ENCODE measurements at places on chromosomes 2 and 18.

DNA sequence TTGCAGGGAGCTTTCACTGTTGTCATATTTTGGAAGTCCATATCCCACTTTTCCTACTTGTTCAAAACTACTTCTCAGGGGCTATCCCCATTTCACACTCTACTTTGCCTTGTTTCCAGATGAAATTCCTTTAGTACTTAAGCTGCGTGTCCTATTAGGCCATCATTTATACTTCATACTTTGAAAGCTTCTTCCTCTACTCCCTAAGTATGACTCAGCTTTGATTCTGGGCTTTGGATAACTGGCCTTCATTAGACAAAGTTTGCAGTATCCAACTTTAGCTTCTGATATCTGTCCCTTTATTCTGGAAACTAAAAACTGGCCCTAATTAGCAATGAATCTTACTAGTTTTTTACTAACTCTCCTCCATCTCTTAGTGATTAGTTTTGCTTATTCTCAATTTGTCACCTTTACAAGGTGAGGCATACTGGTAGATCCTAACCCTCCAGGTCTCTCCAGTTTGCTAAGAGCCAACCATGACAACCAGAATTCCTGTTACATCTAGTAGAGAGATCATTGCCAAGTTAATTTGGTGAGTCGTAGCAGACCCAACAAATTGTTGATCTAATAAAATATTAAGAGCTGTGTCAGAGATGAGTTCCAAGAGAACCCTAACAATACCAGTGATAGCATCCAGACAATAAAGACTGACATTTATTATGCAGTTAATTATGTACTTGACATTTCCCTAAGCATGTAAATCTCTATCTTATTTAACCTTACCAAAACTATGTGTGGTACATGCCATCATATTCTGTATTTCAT is 31.2 kb upstream of the ITGAV start:
- no peak for DNase-seq

GRCh38 chr2:216606551-216607276 is 26.5 kb upstream of the IGFBP2 start:
- peak; percentile 83 for DNase-seq

GRCh38 chr2:183543731-183544130 is 419.5 kb downstream of the NUP35 start:
- no peak for DNase-seq

DNA sequence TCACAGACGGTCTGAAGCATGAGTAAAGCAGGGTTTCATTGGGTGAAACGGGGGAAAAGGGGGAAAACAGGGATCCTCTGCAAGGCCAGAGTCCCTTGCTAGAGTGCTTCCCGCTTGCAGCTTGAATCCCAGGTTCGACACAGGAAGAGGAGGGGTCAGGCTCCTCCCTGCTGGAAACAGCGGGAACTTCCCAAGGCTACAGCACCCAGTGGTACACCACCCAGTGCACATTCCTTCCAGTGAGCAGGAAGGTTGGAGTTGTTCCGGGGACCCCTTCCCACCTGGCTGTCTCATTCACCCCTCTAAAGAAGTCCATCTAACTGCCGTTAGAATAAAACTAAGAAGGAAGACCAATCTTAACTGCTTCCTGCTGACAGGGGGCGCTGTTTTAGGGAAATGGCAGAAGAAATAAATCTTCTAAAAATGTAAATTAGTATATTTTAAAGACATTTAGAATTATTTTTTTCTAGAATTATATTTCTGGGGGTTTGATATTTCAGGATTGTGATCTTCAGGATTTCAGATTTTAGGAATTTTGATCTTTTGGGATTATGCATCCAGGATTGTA is 230.9 kb downstream of the RBM43 start:
- peak; percentile 19 for DNase-seq

DNA sequence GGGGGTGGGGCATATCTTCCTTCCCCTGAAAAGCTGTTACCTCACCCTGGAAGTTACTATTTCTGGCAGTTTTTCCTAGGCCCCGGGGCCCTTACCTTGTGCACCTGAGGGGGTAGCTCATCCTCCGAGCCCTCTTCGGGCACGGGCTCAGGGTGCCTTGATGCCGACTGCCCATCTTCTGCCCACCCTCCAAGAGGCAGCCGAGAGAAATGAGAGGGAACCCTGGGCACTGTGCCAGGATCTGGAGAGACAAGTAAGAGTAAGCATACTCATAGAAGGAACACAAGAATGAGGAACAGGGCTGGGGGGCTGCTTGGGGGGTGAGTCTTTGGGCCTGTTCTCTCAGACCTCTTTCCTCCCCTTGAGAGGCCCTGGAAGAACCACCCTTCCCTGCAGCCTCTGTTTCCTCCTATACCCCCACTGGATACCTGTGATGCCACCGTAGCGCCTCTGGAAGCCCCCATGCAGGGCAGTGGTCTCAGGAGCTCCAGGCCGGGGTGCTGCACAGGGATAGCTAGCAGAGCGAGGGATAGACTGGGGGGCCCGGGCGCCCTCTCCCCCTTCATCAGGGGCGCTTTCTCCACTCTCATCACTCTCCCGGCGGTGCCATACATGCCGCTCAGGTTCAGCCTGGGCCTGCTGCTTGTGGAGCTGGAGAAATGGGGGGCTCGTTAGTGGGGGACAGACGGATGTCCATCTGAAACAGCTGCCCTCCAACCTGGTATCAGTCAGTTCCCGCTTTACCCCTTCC is 2.1 kb upstream of the ABCB6 start:
- DNase-seq = no peak

- DNase-seq = no peak
Observed at GRCh38 chr18:49476664-49477411, 10.2 kb downstream of the C18orf32 start.

DNA sequence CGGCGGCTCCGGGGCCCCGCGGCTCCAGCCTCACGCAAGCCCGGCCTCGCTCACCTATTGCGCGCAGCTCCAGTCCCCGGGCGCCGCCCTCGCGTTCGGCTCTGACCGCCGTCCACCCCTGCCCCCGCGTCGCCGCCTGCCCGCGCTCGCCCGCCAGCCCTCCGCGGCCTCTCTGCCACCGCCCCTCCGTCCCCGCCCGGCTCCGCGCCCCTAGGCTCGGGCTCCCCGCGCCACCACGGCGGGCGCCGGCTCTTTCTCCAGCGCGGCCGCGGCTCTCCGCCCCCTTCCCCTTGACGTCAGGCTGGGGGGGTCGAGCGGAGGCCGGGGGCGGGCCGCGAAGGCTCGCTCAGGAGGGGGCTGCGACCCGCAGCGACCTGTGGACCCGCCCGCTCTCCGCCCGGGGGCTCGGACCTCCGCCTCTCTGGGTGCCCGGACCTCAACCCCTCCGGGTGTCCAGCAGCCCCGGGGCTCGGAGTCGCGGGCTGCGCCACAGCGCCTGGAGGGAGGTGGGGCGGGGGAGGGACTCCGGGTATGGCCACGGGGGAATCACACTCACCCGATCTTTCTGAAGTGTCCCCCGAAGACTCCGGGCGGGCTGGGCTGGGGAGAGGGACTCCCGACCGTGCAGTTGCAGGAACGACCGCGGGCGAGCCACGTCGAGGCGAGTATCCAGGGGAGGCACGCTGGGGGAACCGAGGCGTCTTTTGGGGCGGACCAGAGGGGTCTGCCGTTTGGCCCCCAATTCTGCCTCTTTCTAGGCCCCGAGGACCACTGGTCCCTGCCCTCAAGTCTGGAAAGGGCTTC is at the start of gene SEMA4C:
SEMA4C (minus strand) TSS at position 259 of the 804 bp plus-strand sequence. CDS start 2,194 bp downstream, outside the sequence.
- peak; percentile 57 for DNase-seq

- DNase-seq = no peak
Observed at GRCh38 chr18:41642756-41643155, 312.3 kb upstream of the PIK3C3 start.

GRCh38 chr2:46367286-46367685 is 70.1 kb downstream of the EPAS1 start:
- DNase-seq = no peak

- DNase-seq = no peak
Observed at GRCh38 chr2:240393831-240394410, 41.5 kb upstream of the GPC1 start.

DNA sequence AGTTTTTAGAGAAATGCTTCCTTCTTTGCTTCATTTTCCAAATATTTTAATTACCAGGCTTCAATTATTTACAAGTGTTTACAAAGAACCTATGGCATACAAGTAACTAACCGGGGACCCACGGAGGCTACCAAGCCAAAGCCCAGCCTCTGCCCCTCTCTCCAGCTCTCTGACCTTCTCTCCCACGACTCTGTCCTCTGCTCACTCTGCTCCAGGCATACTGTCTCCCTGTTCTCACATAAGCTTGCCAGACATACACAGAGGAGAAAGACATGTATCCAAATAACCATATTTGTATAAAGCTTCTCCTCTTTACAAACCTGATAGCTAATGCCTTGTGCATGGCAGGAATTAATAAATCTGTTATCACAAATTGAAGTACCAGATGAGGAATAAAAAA is 141.3 kb downstream of the ZNF521 start:
- DNase-seq = no peak

- DNase-seq = peak; percentile 59
Observed at GRCh38 chr2:27303093-27304025, 4.9 kb downstream of the UCN start.

- DNase-seq = no peak
Observed at GRCh38 chr2:74756356-74756890, 77.5 kb upstream of the HK2 start.

- no peak for DNase-seq
Observed at GRCh38 chr2:5285872-5286769, 406.1 kb upstream of the SOX11 start.

All from stimulated activated CD4-positive, alpha-beta T cell treated with anti-CD3 and anti-CD28 coated beads, Interleukin-15, amount 100 ng/mL, for 24 hours (primary cell).